ENCODE measurements at places on chromosomes 2 and 18.

DNA sequence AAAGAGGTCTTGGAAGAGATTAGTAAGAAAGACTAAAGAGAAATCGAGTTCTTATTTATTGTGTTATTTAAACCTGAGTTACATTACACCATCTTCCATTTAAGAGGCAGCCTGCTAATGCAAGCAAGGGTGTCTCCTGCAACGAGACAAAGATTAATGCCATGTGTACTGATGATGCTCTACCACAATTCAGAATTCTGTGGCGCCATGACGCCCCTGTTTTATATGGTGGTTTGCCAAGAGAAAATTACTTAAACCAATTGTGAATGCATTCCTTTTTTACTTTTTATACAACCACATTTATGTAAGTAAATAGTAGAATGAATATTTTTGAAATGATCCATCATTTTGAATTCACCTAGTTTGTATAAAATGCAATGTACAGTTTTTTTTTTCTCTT, 356.1 kb upstream of the ZEB2 start:
- no peak for DNase-seq

DNA sequence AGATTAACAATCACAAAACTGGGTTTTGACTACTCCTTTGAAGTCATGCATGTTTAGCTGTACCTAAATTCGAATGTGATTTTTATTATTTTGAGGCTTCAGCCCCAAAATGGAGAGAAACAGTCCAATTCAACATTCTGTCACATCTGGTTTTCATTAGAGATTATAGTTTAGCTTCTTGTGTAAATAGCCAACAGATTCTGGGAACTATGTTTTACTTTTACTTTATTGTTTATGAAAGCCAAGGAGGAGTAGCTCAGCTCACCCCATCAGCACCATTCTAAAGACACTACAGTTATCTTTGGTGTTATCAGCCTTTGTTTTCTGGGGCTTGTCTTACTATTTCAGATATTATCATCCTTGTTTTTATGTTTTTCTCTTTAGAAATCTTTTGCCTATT, 465.0 kb upstream of the CWC22 start:
- DNase-seq, result no peak

- DNase-seq, result no peak
Measured at GRCh38 chr2:30293303-30293921, 62.1 kb downstream of the LBH start.

GRCh38 chr2:120238728-120239487, 13.7 kb upstream of the RALB start:
- no peak for DNase-seq

- no peak for DNase-seq
Measured at GRCh38 chr2:31802711-31803110, 208.1 kb downstream of the MEMO1 start.

- DNase-seq, result no peak
Measured at GRCh38 chr18:74791501-74792194, 194.0 kb downstream of the ZNF407 start.

DNA sequence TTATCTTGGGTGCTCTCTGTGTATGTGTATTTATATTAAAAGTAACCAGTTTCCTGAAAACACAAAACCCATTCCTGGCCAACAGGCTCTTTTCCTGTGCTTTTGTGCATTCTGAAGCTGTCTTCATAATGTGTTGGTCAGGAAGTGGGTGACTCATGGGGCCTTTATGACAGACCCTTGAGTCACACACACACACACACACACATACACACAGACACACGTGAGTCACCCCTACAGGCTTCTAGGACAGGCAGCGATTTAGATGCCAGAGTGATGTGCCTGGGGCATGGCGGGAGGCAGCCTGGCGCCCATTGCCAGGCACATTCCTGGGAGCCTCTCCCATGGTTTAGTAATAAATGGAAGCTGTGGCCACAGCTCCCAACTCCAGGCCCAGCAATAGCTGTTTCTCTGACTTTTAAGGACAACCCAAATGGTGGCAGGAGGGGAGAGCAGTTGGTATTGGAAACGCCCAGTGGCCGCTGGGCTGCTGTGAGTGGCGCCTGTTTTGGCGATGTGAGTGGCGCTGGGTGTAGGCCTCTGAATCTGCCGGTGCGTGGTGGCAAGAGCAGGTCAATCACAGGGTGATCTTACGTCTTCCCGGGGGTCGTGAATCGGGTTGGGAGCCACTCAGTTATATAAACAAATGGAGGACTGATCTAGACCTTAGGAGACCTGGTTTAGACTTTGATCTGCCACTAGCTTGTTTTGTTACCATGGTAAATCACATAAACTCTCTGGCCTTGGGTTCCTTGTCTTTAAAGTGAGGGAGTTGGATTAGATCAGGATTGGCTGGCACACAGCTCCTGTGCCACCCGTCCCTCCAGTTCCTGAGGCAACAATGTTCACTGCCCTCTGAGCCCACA, 150.7 kb upstream of the DLX2 start:
- no peak for DNase-seq

GRCh38 chr2:162243715-162244114, 470 bp upstream of the FAP start:
- DNase-seq, result no peak

- no peak for DNase-seq
Measured at GRCh38 chr2:47519147-47519537, 116.2 kb downstream of the MSH2 start.

GRCh38 chr18:32378705-32379104, 92.0 kb downstream of the GAREM1 start:
- no peak for DNase-seq

DNA sequence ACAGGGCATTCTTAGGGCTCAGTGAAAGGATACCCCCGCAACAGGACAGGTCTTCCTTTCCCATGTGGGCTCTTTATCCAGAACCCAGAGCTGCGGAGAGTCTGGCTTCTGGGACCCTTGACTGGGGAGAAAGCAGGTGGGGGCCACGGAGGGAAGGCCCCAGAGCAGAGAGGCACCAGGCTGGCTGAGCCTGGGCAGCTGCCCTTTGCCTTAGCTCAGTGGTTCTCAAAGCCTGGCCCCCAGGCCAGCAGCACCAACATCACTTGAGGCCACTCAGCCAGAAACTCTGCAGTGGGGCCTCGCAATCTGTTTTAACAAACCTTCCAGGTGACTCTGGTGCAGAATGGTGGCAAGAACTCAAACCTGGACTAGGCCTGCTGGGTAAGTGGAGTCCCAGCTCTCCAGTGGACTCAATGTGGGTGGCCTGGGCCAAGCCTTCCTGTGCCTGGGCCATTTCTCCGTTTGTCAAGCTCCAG, 1.6 kb upstream of the TMEM37 start:
- no peak for DNase-seq

- DNase-seq, result no peak
Measured at GRCh38 chr2:86521922-86522321, 41.3 kb downstream of the CHMP3 start.

- DNase-seq, result no peak
Measured at GRCh38 chr18:13488281-13488929, 238.0 kb downstream of the FAM210A start.

GRCh38 chr2:121094101-121094500, 190.9 kb downstream of the TFCP2L1 start:
- no peak for DNase-seq

DNA sequence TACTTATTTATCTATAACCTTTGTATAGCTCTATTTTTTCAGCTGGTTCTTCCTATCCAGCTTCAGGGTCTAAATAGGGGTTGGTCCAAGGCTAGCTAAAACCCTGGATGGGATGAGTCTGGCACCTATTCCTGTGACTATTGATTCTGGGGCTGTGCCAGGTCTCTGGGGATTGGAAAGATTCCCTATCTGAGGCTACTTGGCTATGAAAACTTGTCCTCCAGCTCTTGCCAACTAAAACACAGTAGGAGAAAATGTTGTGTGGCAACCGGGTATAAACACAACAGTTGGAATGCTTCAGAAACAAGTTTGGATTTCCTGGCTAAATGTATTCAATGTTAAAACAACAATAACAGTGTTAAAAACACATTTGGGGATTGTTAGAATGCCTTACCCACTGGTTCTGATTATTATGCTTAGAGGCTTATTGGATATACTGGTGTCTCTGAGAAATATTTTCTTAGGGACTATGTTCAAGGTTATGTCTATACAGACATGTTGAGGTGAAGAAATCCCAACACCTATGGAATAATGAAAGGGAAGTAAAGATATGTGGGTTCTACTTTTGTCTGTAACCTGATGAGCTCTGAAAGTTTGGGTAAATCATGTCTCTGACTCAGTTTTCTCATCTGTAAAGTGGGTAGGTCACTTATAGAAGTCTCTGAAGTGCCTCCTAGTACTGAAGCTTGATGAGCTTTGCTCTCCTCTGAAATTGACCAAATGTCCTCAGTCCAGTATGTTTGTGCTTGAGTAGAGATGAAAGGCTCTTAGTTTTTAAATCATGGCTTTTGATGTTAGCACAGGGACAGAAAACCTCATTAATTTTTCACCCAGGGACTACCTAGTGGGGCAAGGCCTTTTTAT, 460.7 kb downstream of the MTX2 start:
- DNase-seq, result no peak

GRCh38 chr2:28098501-28099225, 208.1 kb downstream of the BABAM2 start:
- DNase-seq, result no peak

DNA sequence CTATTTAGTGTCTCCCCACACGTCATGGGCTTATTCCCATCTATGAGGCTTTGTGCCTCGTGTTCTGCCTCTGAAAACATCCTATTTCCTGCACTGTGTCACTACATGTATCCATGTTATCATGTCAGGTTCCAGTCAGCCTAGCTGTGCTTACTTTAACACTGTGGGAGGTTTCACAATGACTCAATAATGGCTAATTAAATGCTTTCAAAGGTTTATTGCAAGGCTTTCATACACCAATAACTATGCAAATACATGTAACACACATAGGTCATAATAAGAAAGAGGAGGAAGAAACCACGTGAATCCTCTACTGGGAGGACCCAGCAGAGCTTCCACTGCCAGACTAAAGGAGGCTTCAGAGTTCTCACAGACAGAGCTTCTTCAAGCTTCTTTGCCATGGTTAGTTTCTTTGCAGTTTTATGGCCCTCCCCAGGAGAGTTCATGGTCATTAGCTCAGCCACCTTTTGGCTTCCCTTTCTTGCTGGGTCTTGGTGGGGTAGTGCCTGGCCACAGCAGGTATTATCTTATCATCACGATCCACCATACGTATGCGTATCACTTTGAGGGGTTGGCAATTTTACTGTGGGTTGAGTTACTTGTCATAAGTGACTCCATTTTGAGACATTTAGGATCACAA, 5.1 kb upstream of the COLEC12 start:
- no peak for DNase-seq

DNA sequence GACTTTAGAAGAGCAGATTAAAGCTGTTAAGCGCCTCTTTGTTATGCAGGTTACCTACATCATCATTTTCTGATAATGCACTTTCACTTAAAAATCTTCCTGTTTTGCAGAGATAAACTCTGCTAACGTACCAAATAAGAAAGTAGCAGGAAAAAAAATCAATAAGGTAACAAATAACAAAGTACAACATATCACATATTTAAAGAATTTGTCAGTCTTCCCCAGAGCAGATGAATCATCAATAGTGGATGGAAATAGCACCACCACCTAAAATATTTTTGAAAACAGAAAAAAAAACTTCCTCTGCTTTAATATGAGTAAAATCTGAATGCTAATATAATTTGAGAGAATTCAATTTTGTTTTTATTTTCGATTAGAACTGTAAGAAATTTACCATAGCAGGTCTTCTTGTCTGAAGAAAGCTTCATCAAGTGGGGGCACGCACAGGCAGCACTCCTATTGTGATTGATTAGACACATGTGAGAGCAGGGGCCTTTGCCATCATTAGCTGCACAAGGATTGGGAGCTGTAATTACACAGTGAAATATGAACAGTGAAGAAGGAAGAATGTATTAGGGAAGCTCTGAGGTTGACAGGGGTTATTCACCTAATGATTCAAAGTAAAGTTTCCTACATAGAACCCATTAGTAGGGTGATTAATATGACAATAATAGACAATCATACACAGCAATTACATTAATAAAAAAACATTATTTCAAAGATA, 1279.4 kb downstream of the LRP1B start:
- no peak for DNase-seq

DNA sequence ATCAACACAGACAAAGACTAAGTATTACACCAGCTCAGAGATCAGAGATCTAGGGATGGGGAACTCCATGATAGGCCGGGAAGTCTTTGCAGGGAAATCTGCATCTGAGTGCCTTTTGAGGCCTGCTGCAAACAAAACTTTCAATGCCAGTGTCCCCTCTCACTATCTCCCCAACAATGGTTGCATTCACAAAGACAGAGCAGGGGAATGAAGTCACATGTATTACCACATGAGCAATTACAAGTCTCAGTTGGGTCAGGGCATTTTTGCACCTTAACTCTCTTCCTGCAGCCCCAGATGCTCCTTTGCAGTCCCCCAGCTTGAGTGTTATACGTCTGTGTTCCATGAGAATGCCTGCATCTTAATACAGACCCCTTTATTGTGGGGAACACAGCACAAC, 1.8 kb upstream of the RNF144A start:
- DNase-seq, result no peak

DNA sequence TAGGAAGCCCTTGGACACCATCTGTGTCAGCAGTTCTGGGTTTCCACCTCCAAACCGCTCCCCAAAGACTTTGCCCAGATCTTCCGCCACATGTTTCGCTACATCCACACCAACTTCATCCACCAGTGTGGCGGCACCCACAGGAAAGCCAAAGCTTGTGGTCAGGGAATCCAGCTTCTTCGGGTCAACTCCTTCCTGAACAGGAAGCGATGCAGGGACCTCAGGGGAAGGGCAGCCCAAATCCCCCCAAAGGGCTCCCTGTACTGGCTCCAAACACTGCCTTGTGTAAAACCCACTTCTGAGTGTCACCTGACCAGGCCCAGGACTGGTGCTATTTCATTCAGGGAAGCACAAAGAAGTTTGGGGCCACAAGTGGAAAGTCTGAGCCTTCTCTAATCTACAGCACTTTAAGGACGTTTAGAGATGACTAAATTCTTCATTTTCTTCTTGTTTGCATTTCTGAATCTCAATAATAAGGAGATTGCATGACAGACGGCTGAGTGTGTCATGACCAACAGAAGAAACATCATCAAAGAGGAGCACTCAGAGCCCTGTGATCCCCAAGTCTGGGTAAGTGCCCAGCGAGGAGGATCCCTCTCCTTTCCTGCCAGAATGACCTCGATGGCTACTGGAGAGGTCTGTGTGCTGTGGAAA, 20.8 kb downstream of the GAREM2 start:
- DNase-seq, result no peak

GRCh38 chr2:178998539-178998938, 51.4 kb downstream of the CCDC141 start:
- DNase-seq, result no peak

GRCh38 chr2:197261808-197262226, 48.8 kb downstream of the ANKRD44 start:
- no peak for DNase-seq

GRCh38 chr18:23967321-23968089, 47.0 kb upstream of the TTC39C start:
- no peak for DNase-seq

- no peak for DNase-seq
Measured at GRCh38 chr2:25029183-25029554, 12.7 kb upstream of the EFR3B start.

- DNase-seq, result no peak
Measured at GRCh38 chr2:1874101-1874865, 130.0 kb upstream of the PXDN start.

DNA sequence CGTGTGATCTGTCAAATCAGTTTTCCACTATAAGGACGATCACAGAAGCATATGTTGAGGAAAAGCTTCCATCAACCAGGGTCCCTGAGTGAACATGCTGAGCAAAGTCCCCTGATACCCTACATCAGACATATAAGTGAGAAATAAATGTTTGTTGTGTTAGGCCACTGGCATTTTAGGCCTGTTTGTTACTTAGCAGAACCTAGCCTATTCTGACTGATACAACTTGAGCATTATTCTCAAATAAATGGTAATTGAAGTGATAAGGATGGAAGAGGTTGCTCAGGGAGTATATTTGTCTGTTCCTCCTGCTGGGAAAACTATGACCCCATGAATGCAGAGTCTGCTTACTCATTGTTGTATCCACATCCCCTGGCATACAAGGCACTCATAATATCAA, 106.4 kb downstream of the LOXHD1 start:
- no peak for DNase-seq

All from mesothelial cell of epicardium (in vitro differentiated cells).